ENCODE measurements at places on chromosomes 13 and 19.
A peak's percentile ranks its signal among the peaks of the same experiment; 100 is the strongest.

GRCh38 chr13:64127192-64127591 is 2711.5 kb upstream of the PCDH20 start:
- no peak for DNase-seq

DNA sequence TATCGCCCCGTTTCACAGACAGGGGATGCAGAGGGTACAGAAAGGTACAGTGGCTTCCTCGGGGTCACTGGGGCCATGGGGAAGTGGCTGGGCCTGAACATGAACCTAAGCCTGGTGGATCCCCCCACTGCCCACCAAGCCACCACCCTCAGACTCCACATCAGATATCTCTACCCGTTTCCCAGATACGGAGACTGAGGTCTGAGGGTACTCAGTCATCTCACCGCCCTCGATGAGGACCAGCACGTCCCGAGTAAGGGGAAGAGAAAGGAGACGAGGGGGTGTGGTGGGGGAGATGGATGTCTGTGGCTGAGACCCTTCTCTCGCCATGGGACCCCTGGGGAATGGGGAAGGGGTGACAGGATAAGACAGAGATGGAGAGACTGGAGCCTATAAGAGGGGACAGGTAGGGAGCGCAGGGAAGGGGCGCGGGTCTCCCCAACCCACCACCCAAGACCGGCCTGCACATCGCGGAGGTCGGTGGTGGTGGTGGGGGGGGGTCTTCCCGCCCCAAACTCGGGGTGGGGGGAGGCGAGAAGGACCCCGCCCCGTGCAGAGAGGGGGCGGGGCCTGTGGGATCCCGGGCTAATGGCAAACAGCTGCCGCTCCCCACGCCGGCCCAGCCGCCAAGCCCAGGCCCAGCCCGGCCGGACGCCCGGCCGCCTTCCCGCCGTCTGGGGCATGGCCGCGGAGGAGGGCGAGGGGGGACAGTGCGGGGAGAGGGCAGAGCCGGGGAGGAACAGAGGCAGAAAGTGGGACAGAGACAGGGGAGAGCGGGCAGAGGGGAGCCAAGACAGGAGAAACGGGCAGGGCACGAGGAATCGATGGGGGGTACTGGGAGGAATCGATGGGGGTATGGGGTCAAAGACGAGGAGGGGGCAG is 698 bp downstream of the KANK2 start:
- DNase-seq: peak; percentile 44

- peak; percentile 25 for DNase-seq
These were observed 1437.6 kb downstream of the UQCRFS1 start for GRCh38 chr19:27775395-27775794.

DNA sequence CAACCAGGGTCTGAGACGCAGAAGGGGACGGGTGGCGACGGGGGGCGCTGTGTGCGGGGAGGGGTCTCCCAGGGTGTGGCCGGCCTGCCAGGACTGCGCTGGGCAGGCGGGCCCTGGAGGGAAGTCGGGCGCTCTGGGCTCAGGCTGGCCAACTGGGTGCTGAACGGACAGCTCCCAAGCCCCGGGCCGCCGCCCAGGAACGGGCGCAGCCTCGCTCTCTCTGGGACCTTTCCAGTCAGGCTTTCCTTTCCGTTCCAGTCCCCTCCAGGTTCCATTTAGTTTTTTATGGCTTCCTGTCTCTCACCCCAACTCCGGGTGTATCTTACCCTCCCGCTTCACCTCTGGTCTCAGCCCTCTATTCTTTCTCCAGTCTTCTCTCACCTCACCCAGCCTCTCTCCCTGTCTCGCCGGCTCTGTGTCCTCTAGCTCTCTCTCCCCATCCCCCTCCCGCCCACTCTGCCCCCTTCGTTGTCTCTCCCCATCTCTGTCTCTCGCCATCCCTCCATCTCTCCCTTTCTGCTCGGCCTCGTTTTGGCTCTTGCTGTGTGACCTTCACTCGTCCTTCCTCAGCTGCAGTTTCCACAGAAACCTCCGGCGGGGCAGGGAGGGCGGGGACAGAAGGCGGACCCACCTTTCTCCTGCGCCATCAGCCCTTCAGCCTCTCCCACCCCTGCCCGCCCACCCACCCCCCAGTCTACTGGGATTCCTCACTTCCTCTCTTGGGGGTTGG is 3.3 kb upstream of the ATP1A3 start:
- DNase-seq: peak; percentile 72

DNA sequence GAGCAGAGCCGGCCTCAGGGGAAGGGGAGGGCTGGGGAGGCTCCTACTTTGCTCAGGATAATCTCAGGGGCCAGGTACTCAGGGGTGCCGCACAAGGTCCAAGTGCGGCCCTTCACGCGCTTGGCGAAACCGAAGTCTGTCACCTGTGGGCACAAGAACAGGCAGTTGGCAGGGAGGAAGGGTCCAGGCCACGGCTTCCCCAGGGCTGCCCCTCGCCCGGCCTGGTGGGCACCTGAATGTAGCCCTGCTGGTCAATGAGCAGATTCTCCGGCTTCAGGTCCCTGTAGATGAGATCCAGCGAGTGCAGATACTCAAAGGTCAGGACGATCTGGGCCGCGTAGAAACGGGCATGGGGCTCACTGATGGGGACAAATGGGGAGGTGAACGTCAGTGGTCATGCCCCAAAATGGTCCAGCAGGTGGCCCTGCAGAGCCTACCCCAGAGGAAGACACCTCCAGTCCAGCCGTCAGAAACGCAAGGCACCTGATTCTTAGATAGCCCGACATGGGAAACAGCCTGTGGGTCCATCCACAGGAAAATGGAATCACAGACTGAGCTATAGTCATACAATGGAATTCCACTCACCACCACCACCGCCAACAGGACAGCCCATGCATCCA is 7.1 kb upstream of the SAMD1 start:
- DNase-seq: no peak

DNA sequence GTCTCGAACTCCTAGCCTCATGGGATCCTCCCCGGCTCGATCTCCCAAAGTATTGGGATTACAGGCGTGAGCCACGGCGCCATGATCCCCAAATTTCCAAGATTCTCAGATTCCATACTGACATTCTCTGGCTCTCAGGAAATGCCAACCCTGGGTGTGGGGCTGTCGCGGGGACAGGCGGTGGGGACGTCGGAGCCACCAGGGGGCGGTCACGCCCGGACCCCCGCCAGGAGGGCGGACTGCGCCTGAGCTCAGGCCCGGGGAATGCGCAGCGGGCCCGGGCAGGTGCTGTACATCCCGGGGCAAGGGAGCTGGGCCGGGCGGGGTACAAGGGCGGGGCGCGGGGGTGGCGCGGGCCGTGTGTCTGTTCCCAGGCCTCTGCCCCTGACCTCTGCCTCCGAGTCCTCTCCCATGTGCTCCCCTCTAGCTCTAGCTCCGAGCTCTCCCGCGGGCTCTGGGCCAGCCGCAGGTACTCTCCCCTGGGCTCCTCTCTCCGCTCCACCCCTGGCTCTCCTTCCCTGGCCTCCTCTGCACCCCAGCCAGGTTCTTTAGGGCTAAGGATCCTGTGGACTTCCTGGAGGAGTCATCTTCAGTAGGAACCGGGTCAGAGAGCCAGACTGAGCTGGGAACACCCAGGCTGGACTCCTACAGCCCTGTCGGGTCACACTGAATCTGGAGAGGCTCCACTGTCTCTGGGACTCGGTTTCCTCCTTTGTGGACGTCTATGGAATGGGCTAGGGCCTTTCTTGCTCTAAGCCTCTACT is 2.4 kb downstream of the PPP1R13L start:
- peak; percentile 57 for DNase-seq

DNA sequence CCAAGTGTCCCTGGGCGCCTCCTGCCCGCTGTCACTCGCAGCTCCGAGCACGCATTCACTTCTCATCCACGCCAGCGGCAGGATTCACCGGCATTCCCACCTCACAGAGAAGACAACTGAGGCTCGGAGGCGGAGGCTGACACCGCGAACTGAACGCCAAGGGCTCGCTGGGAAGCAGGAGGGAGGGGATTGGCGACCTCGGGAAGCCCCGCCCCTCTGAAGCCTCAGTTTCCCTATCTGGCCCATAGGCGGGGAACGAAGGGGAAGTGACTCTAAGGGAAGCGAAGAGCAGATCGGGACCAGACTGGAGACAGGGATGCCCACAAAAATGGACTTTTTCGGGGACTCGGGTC is 256 bp downstream of the MICOS13 start:
- no peak for DNase-seq

DNA sequence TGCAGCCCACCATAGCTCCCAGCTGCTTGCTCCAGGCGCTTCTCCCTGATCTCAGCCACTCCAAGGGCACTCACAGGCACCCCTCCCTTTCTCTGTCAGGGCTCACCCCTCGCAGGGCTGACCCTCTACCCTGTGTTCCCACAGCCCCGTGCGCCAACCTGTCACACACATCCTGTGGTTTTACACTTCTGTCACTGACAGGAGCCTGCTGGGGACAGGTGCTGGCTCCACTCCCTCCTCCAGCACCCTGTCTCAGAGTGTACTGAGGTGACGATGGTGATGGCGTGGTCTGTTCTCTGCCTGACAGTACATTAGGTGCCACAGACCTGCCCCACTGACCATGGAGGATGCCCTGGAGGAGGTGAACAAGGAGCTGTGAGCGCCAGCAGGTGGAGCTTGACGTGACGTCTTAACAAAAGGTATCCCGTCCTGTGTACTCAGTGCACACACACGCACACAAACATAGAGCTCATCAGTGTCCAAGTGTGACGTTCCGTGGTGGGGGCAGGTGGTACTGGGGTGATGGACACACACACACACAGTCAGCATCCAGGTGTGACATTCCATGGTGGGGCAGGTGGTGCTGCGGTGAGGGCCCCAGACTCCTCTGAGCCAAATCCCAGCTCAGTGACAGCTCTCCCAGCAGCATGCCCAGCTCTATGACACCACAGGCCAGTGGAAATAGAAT is 20.9 kb downstream of the C19orf44 start:
- no peak for DNase-seq

- peak; percentile 87 for DNase-seq
These were observed 5.4 kb downstream of the LMTK3 start for GRCh38 chr19:48506138-48506733.

GRCh38 chr19:37506387-37507166 is at the start of gene ZNF793:
Gene ZNF793 (plus strand): TSS chr19:37506939. CDS start chr19:37523440, 16,501 bp downstream.
- DNase-seq: peak; percentile 48

DNA sequence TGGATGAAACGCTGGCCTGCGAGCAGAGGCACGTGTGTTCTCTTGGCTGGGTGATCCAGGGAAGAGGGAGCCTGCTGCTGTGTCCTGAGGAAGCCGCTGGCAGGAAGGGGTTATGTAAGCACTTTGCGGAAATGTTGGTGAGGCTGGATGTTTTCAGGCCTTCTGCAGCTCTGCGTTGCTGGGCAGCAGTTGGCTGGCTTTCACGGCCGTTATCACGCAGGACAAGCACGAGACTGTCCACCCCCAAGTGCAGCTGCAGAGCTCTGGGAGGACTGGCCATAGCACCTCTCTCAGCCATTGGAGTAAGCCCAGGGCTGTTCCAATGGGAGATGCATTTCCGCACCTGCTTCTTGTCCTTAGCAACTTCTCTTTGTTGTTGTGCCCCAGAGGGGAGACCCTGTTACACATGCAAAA is 146.9 kb upstream of the SOX21 start:
- peak; percentile 23 for DNase-seq

GRCh38 chr13:20221772-20222171 is 10.3 kb downstream of the GJB6 start:
- peak; percentile 54 for DNase-seq

- DNase-seq: peak; percentile 81
These were observed 2.0 kb downstream of the PTH2 start for GRCh38 chr19:49421039-49421877.

DNA sequence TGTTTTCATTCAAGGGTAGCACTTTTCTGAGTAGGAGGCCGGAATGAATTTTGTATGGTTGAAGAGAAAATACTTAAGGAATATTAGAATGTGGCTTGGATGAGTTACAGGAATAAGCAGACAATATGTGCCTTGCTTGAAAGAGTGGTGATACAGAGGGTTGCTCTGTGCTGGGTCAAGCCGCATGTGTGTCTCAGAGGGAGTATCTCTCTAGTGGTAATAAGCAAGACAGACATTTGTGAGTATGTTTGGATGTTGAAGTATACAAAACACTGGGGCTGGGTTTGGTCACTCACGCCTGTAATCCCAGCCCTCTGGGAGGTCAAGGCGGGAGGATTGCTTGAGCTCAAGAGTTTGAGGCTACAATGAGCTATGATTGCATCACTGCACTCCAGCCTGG is 103.9 kb downstream of the LMO7 start:
- no peak for DNase-seq
